ENCODE measurements at places on chromosomes 6 and 20.

GRCh38 chr6:156876302-156876701, 99.1 kb downstream of the ARID1B start:
- no peak for DNase-seq

GRCh38 chr20:14199111-14199510, 138.3 kb downstream of the FLRT3 start:
- DNase-seq = no peak

GRCh38 chr20:53608456-53609452, 15.1 kb upstream of the ZNF217 start:
- DNase-seq = no peak

GRCh38 chr20:36547186-36548005, 6.1 kb downstream of the MYL9 start:
- no peak for DNase-seq

GRCh38 chr6:56293781-56294180, 46.4 kb upstream of the COL21A1 start:
- DNase-seq = no peak

- DNase-seq = no peak
Observed at GRCh38 chr20:21104921-21105320, 1.2 kb downstream of the LINC00237 start.

GRCh38 chr6:48377115-48377514, 266.1 kb upstream of the PTCHD4 start:
- no peak for DNase-seq

DNA sequence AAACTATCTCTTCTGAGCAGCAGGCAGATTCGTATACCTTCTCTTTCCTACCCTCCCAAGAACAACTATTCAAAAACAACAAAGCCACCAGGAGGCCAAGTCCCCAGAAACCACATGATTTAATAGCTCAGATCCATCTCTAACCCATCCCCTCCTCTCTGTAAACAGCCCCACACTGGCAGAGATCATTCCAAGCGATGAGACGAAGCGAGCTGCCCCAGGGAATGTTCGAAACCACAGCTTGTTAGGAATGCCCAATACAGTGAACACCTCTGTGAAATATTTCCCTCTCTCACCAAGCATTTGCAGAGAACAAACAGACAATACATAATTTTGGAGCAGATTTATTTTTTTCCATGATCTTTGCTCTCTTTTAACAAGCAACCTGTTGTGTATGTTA, 231.8 kb downstream of the SOD2 start:
- no peak for DNase-seq

DNA sequence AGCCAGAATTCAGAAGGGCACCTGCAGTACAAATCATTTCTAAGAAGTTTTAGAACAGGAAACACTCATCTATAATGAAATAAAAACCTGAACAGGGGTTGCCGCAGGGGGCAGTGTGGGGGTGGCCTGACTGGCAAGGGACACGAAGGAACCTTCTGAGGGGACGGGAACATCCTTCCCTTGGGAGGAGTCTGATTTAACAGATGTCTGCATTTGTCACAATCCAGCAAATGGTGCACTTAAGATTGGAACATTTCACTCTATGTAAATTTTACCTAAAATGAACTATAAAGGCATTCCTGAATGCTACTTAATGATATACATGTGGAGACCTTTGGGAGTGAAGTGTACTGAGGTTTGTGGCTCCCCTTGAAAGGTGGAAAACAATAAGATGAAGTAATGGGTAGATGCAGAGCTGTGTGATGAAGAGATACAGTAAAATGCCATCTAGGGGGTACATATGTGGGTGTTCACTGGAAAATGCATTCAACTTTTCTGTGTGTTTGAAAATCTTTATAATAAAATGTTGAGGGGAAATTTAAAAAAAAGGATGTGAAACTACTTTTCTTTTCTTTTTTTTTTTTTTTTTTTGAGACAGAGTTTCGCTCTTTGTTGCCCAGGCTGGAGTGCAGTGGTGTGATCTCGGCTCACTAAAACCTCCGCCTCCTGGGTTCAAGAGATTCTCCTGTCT, 89.5 kb downstream of the SNX5 start:
- DNase-seq = no peak

- no peak for DNase-seq
Observed at GRCh38 chr20:44011251-44011940, 96.7 kb downstream of the TOX2 start.

DNA sequence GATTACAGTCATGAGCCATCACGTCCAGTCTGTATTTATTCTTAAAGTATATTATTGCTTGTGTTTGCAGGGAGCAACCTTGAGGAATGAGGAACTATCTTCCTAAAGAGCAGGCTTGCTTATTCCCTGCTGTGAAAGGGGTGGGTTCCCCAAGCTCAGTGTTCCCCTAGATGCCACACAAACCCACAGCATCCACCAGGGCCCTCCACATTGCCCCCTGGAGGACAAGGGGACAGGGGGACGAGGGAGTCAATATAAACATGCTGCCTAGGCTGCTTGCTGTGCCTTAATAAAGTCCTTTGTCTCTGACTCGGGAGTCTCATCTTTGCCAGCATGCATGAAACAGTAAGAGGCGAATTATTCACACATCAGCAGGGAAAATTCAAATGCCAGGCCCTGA, 8.0 kb upstream of the IDH3B start:
- DNase-seq = no peak

DNA sequence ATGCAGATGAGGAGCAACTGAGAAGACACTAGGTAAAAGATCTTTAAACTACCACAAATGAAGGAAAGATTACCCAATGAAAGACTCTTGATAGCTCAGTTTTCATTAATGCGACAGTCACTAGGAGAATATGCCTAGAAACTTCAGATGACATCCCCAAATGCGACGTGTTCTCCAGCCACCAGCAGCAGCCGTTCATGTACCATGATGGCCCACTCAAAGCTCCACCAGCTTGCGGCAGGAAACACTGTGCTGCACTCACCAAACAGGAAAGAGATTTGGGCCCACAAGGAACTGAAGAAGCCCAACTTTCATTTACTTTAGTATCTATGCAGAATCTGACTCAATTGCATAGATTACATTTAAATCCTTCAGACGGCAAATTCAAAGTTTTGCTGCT, 7.5 kb downstream of the DIDO1 start:
- DNase-seq = no peak

GRCh38 chr6:150336299-150336698, 32.5 kb upstream of the IYD start:
- DNase-seq = no peak

DNA sequence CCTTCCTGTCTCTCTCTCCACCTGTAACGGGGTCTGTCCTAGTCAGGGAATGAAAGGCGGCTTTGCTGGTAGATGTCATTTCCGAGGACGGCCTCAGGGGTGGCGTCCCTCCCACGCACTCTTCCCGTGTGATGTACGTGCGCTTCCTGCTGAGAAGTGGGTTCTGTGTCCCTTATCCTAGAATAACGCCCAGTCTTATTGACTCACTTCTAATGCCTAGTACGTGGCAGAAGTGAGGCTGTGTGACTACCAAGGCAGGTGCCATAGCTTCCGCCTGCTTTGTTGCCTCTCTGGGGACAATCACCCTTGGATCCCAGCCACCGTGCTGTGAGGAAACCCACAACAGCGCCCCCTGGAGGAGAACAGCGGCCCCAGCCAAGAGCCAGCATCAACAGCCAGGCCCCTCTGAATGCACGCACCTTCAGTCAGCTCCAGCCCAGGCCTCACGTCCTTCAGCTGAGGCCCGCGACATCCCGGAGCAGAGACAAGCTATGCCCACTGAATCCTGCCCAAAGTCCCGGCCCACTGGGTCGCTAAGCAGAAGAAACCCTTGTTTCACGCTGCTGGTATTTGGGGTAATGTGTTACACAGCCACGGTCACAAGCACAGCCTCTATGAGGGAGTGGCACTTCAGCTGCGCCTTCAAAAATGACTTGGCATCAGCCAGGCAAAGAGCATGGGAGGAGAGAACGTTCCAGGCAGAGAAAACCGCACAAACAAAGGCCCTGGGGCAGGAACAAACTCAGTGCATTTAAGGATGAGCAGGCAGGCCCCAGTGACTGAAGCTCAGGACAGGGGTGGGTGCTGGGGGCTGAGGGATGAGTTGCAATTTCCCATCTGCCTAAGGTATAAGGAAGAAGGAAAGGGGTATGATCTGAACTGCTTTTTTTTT, 224.2 kb downstream of the NFATC2 start:
- no peak for DNase-seq

- DNase-seq = peak; percentile 82
Observed at GRCh38 chr6:27791182-27791943, 120.8 kb downstream of the OR2B2 start.

DNA sequence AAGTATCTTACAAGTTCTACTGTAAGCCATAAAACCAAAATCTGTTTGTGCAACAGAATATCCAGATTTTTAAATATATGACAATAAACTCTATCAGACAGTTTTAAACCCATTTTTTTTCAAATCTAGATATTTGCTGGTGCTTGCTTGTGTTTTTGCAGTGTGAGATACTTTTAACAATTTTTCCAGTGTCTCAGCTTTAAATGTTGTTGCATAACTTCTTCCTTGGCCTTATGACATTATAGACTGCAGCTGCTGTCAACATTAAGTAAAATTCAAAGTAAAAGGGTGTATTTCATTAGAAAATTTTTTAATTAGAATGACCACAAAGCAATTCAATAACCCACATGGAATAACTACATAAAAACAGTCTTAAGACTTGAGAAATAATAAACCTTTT, 139.5 kb downstream of the PTPRK start:
- DNase-seq = no peak

- DNase-seq = no peak
Observed at GRCh38 chr6:118598324-118598723, 50.2 kb downstream of the PLN start.

DNA sequence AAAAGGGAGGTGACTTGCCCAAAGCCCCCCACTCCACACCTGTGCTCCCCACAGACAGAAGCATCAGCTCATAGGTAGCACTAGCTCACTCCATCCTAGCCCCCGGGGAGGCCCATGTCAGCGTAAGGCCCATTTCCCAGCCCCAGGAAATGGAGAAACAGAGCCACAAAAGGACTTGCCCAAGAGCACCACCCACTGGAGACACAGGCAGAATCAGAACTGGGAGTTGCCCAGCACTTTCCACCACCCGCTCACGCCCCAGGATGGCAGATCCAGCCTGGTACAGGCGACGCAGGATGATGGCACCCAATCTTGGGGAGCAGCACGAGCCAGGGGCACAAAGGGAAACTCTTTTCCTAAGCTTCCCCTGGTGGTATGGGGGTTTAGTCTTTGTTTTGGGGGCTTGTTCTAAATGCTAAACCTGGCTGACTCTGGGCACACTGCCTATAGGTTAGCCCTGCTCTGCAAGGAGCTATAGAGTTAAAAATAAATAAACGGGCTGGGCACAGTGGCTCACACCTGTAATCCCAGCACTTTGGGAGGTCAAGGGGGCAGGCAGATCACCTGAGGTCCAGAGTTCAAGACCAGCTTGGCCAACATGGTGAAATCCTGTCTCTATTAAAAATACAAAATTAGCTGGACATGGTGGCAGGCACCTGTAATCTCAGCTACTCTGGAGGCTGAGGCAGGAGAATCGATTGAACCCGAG, 11.8 kb downstream of the C20orf203 start:
- DNase-seq = no peak

DNA sequence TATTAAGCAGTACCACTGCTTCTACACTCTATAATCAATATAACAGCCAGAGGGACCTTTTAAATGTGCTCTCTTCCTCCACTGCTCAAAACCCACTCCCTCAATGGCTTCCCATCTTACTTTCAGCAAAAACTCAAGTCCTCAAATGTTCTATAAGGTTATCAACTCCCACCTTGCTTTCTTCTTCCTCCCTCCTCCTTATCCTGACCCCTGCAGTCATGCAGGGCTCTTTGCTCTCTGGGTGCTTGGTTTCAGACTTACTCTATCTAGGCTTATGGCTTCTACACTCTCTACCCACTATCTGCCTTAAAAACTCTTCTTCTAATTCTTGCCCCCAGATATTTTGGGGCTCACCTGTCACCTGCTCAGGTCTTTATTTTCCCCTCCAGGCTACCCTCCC, 5.3 kb downstream of the ARHGAP18 start:
- DNase-seq = no peak

DNA sequence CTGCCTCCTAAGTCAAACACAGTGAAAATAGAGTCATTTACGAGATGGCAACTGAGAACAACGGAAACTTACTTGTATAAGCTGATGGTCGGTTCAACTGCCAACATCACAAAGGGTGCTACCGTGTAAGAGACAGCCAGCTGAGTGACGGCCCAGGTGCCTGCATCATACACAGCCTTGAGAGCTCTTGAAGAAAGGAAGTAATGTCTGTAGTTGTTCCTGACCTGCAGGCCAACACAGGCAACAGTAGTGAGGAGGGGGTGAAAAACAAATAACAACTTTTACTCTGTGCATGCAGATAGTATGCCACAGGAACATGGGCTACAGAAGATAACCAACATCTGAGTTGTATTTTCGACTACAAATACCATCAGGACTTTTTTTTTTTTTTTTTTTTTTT, 102.7 kb downstream of the MBOAT1 start:
- no peak for DNase-seq

GRCh38 chr6:81785377-81785776, 32.9 kb upstream of the TENT5A start:
- no peak for DNase-seq

DNA sequence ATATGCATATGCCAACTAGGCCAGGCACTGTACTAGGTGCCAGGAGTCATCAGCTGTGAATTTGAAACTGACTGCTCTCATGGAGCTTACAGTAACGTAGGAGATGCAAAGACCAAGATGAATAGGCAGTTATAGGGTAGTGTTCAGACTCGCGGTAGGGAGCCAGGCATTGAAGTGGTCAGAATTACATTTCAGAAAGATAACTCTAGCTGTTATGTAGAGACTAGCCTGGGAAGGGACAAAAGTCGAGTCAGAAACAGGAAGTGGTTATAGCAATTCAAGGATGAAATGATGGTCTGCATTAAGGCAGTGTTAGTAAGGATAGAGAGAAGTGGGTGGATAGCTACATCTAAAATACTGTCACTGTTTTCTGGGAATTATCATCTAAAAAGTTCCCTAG, 56.6 kb downstream of the PCMT1 start:
- DNase-seq = no peak

DNA sequence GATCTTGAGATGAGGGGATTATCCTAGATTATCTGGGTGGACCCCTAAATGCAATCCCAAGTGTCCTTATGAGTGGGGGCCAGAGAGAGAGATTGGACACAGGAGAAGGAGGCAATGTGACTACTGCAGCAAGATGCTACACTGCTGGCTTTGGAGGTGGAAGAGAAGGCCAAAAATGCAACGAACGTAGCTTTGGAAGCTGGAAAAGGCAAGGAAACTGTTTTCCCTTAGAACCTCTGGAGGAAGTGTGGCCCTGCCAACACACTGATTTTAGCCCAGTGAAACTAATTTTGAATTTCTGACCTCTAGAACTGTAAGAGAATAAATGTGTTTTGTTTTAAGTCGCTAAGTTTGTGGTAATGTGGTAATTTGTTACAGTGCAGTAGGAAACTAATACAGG, 15.7 kb downstream of the PPARD start:
- no peak for DNase-seq

GRCh38 chr6:11384531-11385309, 152.3 kb upstream of the NEDD9 start:
- DNase-seq = peak; percentile 53

GRCh38 chr20:1341561-1342265, 12.8 kb upstream of the SDCBP2 start:
- DNase-seq = peak; percentile 82

GRCh38 chr6:87436435-87436834, 28.7 kb downstream of the CFAP206 start:
- peak; percentile 45 for DNase-seq

Measured in HCEC 1CT (cell line).